Aorta (tissue), 5 donors: ENCODE measurements at places on chromosomes 7 and 10. TPM values are rescaled to one million over a fixed set of nuclear protein-coding genes. Genes with fewer than 3 reads are reported as not detected.

FGL2 gene
- total RNA-seq = 246 TPM

PAPOLB gene
- total RNA-seq = 0.54 TPM

SPDYE2B gene
- total RNA-seq = not detected

HOXA5 gene
- total RNA-seq = 11.8 TPM

AP1S1 gene
- 26.9 TPM for total RNA-seq

DNA sequence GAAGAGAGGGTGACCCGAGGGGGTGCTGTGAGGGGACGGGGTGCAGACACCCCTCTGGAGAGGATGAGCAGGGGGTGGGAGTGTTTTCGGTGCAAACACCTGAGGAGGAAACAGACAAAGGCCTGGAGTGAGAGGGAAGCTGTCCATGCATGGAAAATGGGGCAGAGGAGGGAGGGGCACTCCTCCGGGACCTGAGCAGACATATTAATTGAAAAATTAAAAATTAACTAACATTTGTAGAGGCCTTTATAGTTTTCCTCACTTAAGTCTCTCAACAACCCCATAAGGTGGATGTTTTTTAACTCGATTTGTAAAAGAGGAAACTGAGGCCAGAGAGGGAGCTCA lies 1.2 kb downstream of the VPS37D start:
- no peaks in the 10 kb centered on the region for H3K27me3 ChIP-seq
- DNase-seq = no peak
- H3K4me3 ChIP-seq = no peak overlapping the region

GRCh38 chr10:100908378-100908777 lies 4.4 kb upstream of the SLF2 start:
- H3K36me3 ChIP-seq = no peaks in the 10 kb centered on the region
- no peak overlapping the region for H3K27ac ChIP-seq
- no peaks in the 10 kb centered on the region for H3K27me3 ChIP-seq

- DNase-seq = peak; percentile 77
- no peaks in the 10 kb centered on the region for H3K4me1 ChIP-seq
- H3K36me3 ChIP-seq = no peaks in the 10 kb centered on the region
- no peak overlapping the region for H3K4me3 ChIP-seq
Observed at GRCh38 chr7:106812027-106812643, 52.9 kb upstream of the PIK3CG start.

- no peak overlapping the region for H3K4me3 ChIP-seq
- no peaks in the 10 kb centered on the region for H3K36me3 ChIP-seq
- no peak overlapping the region for H3K27ac ChIP-seq
- no peaks in the 10 kb centered on the region for H3K4me1 ChIP-seq
- no peak for DNase-seq
Observed at GRCh38 chr10:126207313-126207771, 180.9 kb downstream of the ADAM12 start.

DNA sequence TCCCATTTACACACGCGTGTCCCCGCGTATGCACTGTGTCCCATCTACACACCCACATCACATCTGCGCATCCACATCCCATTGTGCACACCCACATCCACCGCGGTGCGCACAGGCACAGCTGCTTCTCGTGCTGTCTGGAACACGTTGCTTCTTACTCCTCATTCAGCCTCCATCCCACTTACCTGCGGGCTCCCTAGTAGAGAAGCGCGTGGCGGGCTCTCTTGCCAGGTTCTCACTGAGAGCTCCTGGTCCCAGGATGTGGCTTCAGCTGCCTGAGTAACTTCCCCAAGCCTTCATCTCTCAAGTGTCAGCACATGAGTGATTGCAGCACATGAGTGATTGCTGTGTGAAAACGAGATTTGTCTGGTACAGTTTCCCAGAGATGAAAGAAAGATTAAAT lies 117.8 kb downstream of the TRRAP start:
- H3K27me3 ChIP-seq = no peaks in the 10 kb centered on the region
- H3K4me3 ChIP-seq = no peak overlapping the region
- no peak overlapping the region for H3K27ac ChIP-seq

DNA sequence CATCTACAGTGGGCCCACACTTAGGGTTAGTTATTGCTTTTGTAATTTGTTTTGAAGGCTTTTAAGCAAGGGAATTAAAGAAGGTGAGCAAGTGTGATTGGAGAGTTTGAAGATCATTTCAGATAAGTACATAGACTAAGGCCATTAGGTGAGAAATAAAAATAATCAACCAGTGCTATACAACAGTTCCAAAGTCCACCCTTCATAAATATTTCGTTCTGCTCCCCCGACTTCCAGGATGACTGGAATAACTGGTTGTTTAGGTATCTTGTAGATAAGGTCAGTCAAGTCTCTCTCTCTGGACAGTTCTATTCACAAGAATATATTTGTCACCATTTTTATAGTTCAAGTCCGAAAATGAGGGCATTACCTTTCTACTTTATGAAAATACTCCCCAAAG lies 98.0 kb upstream of the MBL2 start:
- no peaks in the 10 kb centered on the region for H3K27me3 ChIP-seq
- H3K4me3 ChIP-seq = no peak overlapping the region
- no peaks in the 10 kb centered on the region for H3K36me3 ChIP-seq
- no peaks in the 10 kb centered on the region for H3K4me1 ChIP-seq
- H3K27ac ChIP-seq = no peak overlapping the region

DNA sequence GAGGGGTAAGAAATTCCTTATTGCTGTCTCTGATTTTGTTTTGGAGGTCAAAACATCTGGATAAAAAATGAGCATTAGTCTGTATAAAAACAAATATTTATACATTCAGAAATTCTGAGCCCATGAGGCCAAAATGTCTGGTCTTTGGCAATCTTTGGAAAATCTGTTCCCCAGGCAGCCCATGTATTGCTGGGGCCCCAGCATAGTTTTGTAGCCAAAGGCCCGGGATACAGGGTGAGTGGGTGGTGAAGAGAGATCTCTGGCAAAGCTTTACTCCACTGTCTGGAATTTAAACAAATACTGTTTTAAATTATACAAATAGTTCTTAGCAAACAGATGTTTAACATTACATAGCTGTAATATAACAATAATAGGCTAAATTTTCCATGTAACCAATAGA lies 134.7 kb upstream of the GALNT17 start:
- H3K27me3 ChIP-seq = no peaks in the 10 kb centered on the region
- no peak overlapping the region for H3K27ac ChIP-seq
- H3K4me1 ChIP-seq = no peaks in the 10 kb centered on the region

- H3K4me3 ChIP-seq = no peak overlapping the region
- H3K27me3 ChIP-seq = no peaks in the 10 kb centered on the region
- H3K36me3 ChIP-seq = no peaks in the 10 kb centered on the region
- no peak for DNase-seq
- no peaks in the 10 kb centered on the region for H3K4me1 ChIP-seq
Observed at GRCh38 chr10:126844406-126844805, 60.8 kb upstream of the DOCK1 start.

GRCh38 chr10:104344219-104344618 lies 6.0 kb upstream of the ITPRIP start:
- no peak overlapping the region for H3K27ac ChIP-seq
- no peaks in the 10 kb centered on the region for H3K4me1 ChIP-seq
- no peaks in the 10 kb centered on the region for H3K36me3 ChIP-seq
- H3K4me3 ChIP-seq = no peak overlapping the region
- H3K27me3 ChIP-seq = no peaks in the 10 kb centered on the region
- DNase-seq = no peak

DNA sequence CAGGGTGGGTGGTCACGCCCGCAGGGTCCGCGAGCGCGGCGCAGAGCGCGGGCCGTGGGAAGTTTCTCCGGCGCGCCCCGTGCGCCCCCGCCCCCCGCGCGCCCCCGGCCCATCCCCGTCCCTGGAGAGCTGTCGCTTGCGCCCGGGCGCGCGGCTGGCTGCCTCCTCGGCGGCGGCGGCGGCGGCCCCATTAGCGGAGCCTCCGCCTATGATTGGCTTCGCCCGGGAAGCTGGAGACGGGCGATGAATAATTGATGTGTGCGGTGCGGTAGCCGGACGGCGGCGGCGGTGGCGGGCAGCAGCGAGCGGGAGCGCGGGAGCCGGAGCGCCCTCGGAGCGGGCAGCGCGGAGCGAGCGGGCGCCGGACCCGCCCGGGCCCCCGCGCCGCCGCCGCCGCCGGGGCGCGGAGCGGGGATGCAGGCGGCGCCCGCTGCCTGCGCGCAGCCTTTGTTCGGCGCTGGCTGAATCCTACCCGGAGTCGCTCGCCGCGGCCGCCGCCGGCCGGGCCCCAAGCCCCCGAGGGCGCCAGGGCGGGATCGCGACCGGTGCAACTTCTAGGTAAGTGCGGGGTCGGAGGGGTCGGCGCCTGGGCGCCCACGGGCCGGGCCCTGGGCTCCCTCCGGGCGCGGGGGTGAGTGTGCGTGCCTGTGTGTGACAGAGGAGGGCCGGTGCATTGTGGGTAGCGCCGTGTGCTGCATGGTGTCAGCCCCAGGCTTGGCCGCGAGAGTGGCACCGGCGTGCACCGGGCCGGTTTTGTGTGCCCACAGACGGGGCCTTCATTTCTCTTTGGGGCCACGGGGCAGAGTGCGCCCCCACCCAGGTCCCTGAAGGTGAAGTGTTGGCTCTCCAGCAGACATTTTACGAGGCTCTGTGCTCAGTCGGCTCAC lies 103.8 kb upstream of the PPIF start:
- H3K27me3 ChIP-seq = no peaks in the 10 kb centered on the region
- DNase-seq = peak; percentile 76
- H3K36me3 ChIP-seq = no peaks in the 10 kb centered on the region

DNA sequence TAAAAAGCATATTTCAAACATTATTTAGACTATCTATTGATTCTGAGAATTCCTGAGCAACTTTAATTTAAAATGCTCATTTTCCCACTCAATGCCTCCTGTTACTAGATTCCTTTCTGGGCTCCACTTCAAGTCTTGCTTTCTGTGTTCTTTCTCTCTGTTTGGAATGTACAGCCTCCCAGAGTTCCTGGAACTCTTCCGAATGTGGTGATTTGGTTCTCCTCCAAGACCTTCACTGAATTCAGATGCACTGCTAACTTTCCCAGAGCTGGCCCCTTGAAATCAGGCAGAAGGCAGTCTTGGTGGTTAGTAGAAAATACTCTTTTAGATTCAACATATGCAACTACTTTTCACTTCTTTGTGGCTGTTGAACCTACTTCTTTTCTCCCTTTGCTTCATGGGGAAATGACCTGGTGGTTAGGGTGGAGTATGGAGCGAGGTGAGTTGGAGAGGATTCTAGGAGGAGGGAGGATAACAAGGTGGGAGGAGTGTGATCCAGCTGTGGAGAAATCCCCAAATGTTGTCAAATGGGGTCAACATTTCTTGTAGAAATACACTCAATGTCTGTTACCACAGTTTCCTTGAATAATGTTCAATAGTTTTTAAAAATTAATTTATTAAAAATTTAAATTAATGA lies 27.9 kb upstream of the CCDC7 start:
- peak overlapping the region; percentile 57 for H3K27ac ChIP-seq
- no peaks in the 10 kb centered on the region for H3K36me3 ChIP-seq

DNA sequence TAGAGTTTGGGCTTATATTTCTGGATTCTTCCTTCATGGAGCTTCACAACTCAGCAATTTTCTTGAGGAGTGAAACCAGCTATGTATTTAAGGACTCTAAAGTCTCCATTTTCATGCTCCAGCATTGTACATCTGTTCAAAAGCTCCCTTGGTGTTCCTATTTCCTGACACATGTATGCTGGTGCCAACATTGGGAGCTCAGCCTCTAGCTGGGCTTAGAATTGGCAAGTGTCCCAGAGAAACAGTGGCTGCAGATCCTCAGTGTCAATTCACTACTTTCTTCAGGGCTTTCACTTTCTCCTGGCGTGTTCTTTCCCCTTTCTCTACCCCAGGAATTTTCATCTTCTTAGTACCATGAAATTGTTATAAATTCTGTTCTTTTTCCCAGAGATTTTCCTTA lies 103.1 kb downstream of the ZNF467 start:
- no peak for DNase-seq
- H3K27me3 ChIP-seq = no peaks in the 10 kb centered on the region
- H3K4me3 ChIP-seq = peak overlapping the region; percentile 26
- no peaks in the 10 kb centered on the region for H3K4me1 ChIP-seq
- H3K36me3 ChIP-seq = no peaks in the 10 kb centered on the region
